Adrenal gland (tissue), 19 donors: ENCODE measurements at places on chromosomes 13 and 19. TPM values are rescaled to one million over a fixed set of nuclear protein-coding genes. Genes with fewer than 3 reads are reported as not detected.

Gene ATXN8OS
- not detected for total RNA-seq

Gene ZNF570
- 8.8 TPM for total RNA-seq

Gene ZNF723
- total RNA-seq: not detected

Gene SIGLEC8
- 9.0 TPM for total RNA-seq

Gene CHST8
- 0.54 TPM for total RNA-seq

Gene ZIK1
- total RNA-seq: 6.4 TPM

Gene MRI1
- total RNA-seq: 69.6 TPM

Gene CGB8
- not detected for total RNA-seq

Gene ZBTB32
- not detected for total RNA-seq

Gene ONECUT3
- total RNA-seq: not detected

Gene FUT1
- 1.4 TPM for total RNA-seq

Gene PGLYRP1
- total RNA-seq: not detected

Gene HSD17B14
- total RNA-seq: 41.4 TPM

Gene CCDC122
- total RNA-seq: 7.7 TPM

Gene ETV2
- 0.96 TPM for total RNA-seq

Gene LHB
- total RNA-seq: not detected

Gene GRK1
- total RNA-seq: not detected

Gene C19orf33
- total RNA-seq: not detected

Gene SH2D3A
- 0.11 TPM for total RNA-seq

Gene ZNF560
- total RNA-seq: not detected

Gene ZNF418
- 4.2 TPM for total RNA-seq

Gene NANOS2
- total RNA-seq: not detected

Gene S1PR2
- 9.3 TPM for total RNA-seq

Gene FKBP8
- 171 TPM for total RNA-seq

Gene CD33
- 21.8 TPM for total RNA-seq

Gene CBLC
- total RNA-seq: not detected

Gene ILF3
- total RNA-seq: 254 TPM

Gene KIR2DL3
- 0.28 TPM for total RNA-seq

Gene IZUMO2
- not detected for total RNA-seq

Gene BAX
- 76.5 TPM for total RNA-seq

Gene ZNF556
- total RNA-seq: not detected

Gene CFAP97D2
- total RNA-seq: not detected

Gene RINL
- total RNA-seq: 0.54 TPM

Gene OSCAR
- 6.6 TPM for total RNA-seq
